Activated CD8-positive, alpha-beta T cell treated with anti-CD3 and anti-CD28 coated beads, Interleukin-2, amount 10 ng/mL, durations not matched to agents 7 days and 5 days (primary cell): ENCODE measurements at places on chromosomes 7 and 10. TPM values are rescaled to one million over a fixed set of nuclear protein-coding genes. Genes with fewer than 3 reads are reported as not detected.

GRCh38 chr10:36181426-36182178 is 539.5 kb upstream of the FZD8 start:
- no peak for DNase-seq

DNA sequence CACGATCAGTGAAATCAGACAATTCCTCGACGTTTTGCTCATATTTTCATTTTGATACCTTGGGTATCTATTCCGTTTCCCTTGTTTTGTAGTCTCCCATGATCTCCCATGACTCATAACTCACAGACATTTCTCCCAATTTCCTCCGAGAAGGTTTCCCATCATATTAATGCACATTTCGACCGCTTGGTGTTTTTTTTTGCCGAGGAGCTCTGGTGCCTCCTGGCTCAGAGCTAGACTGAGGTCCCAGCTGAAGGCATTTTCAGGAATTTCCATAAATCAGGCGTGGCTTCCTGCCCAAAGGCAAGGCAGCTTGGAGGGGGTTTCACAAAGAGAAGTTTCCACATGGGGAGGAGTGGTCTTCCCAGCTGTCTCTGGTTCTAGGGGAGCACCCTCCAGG is 148.2 kb upstream of the TNS3 start:
- DNase-seq: no peak

- no peak for DNase-seq
Observed at GRCh38 chr10:24444337-24444736, 235.4 kb downstream of the KIAA1217 start.

- DNase-seq: no peak
Observed at GRCh38 chr10:111156754-111157153, 79.9 kb downstream of the ADRA2A start.

DNA sequence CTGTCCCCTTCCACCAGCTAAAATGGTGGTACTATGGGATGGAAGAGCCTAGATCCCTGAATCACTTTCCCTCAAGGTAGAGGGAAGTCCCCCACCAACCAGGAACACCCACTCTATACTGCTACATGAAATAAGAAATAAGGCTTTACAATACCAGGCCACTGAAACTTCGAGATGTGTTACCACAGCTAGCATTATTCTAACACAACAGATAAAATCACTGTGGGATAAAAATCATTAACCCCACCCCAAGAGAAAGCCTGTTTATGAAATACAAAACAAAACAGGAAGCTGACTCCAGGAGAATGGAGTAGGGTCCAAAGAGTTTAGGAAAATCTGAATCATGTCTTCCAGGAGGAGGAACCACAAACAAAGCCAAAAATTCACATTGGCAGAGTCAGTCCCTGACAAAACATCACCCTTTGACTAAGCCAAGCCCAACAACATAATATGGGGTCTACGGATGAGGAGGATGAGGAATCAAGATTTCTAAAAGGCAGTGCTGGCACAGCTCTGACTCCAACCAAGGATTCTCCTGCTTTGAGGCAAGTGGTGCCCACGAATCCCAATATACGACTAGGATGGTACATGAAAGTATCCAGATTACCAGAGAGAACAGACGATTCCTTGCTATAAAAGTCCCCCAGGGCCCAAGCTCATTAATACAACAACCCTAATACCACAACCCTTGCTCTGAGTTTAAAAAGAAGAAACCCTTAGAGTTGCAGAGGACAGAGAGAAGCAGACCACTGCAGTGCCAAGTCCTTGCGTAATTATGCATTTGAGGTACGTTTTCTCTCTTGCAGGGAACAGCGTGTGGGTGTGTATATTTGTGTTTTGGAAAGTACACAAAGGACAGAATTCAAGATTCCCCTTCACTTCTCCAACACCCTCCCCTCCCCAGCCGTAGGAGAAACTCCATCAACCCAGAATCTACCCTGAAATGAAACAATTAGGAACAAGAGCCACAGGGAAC is 23.7 kb downstream of the XPNPEP1 start:
- DNase-seq: no peak

Gene CACNA2D1
- not detected for total RNA-seq
